ENCODE measurements at places on chromosomes 5 and 9. TPM values are rescaled to one million over a fixed set of nuclear protein-coding genes. Genes with fewer than 3 reads are reported as not detected.

PAEP gene
- 0.27 TPM for total RNA-seq

NEUROG1 gene
- total RNA-seq = not detected

STXBP1 gene
- 18.4 TPM for total RNA-seq

TLX3 gene
- total RNA-seq = not detected

GRXCR2 gene
- total RNA-seq = not detected

HTR1A gene
- not detected for total RNA-seq

ZDHHC11B gene
- total RNA-seq = 1.3 TPM

TIGD6 gene
- total RNA-seq = 5.0 TPM

NUTM2F gene
- total RNA-seq = not detected

WHRN gene
- 5.1 TPM for total RNA-seq

BRINP1 gene
- 0.22 TPM for total RNA-seq

C5orf47 gene
- total RNA-seq = not detected

PCDHA3 gene
- 1.1 TPM for total RNA-seq

ESM1 gene
- total RNA-seq = not detected

SPATA31D4 gene
- not detected for total RNA-seq

SPATA31C1 gene
- not detected for total RNA-seq

CFAP90 gene
- 0.34 TPM for total RNA-seq
